ENCODE measurements at places on chromosomes 7 and 10. TPM values are rescaled to one million over a fixed set of nuclear protein-coding genes. Genes with fewer than 3 reads are reported as not detected.

DNA sequence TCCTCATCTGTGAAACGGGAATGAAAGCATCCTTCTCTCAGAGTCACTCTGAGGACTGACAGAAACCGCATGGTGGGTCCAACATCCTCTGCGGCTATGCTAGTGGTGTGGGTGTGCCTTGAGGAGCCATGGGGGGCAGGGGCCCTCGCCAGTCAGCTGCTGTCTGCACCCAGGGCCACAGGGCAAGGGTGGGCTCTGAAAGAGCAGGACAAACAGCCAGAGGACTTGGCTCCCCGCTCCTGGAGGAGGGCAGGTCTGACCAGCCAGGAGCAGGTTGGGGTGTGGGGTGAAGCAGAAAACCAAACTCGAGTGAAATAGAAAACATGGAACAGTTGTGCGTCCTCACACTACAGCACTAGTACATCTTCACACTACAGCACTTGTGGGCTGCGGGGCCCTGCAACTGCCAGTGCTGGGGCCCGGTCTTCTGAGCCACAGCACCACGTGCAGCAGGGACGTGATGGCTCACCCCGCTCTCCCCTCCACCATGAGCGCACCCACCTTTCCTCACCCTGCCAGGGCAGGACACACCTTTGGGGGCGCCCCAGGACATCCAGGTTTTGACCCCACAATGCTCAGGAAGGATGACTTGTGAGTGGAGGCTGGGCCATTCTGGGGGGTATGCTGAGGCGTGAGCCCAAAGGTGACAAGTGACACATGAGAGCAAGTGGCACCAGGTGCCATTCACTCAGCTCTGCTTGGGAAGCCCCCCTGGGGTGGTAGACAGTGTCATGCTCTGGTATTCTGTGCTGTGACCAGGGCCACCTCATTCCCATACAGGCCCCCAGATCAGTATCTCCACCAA lies 96.1 kb upstream of the RET start:
- H3K4me1 ChIP-seq = no peaks in the 10 kb centered on the region
- H3K4me3 ChIP-seq = no peak overlapping the region

The SLC13A1 gene
- not detected for total RNA-seq

DNA sequence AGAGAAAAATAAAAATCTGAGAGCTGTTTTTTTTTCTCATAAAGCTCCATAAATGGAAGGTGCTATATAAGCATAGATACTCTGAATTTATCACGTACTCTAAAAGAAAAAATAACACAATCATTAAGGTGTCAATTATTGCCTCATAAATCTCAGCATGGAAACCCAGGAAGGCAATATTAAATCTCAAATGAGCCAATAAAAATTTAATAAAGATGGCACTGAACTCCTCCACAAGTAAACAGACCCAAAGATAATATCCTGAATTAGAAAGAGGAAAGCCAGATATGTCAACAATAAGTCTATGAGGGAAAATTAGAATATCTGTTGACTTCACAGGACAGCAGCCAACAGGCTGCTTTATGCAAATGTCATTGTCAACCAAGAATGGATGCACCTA lies 66.5 kb downstream of the CDK6 start:
- H3K27ac ChIP-seq = no peak overlapping the region
- no peak for DNase-seq
- peaks cover 39% of the 10 kb centered on the region for H3K36me3 ChIP-seq
- H3K27me3 ChIP-seq = peaks cover 2% of the 10 kb centered on the region

GRCh38 chr7:27201580-27202017 lies 1.7 kb upstream of the HOXA13 start:
- H3K27ac ChIP-seq = no peak overlapping the region
- H3K36me3 ChIP-seq = peaks cover 20% of the 10 kb centered on the region
- H3K4me3 ChIP-seq = no peak overlapping the region
- H3K27me3 ChIP-seq = peaks cover 6% of the 10 kb centered on the region
- peaks cover 16% of the 10 kb centered on the region for H3K4me1 ChIP-seq

- H3K4me3 ChIP-seq = no peak overlapping the region
- H3K36me3 ChIP-seq = peaks cover 20% of the 10 kb centered on the region
- no peak for DNase-seq
- no peak overlapping the region for H3K27ac ChIP-seq
- H3K27me3 ChIP-seq = no peaks in the 10 kb centered on the region
These were observed 79.3 kb downstream of the AVL9 start for GRCh38 chr7:32574626-32575025.

DNA sequence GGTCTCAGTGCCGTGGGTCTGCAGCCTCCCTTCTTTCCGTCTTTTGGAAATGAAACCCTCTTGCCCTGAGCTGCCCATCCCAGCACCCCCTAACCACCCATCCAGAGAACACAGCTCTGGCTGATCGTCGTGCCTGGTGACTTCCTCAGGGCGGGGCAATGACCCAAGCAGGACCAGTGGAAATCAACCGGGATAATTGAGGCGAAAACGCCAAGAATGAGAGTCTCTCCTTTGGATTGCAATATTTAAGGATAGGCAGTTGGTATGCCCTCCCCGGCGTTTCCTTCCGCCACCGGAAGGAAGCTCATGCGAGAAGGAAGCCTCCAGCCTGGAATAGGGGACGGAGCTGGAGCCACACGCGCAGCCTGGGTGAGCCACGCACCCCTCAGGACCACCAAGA lies 73.7 kb upstream of the PFKP start:
- peaks cover 2% of the 10 kb centered on the region for H3K36me3 ChIP-seq
- H3K4me3 ChIP-seq = no peak overlapping the region
- H3K27ac ChIP-seq = no peak overlapping the region

- DNase-seq = no peak
- no peak within 1 kb of the TSS for H3K4me3 ChIP-seq
- no peaks in the 10 kb centered on the region for H3K4me1 ChIP-seq
- no peaks in the 10 kb centered on the region for H3K36me3 ChIP-seq
These were observed at the start of gene TBX20 for GRCh38 chr7:35253710-35254495. Gene TBX20, minus strand, starts transcription at chr7:35254100. Its CDS starts 480 bp downstream, at chr7:35253620.

DNA sequence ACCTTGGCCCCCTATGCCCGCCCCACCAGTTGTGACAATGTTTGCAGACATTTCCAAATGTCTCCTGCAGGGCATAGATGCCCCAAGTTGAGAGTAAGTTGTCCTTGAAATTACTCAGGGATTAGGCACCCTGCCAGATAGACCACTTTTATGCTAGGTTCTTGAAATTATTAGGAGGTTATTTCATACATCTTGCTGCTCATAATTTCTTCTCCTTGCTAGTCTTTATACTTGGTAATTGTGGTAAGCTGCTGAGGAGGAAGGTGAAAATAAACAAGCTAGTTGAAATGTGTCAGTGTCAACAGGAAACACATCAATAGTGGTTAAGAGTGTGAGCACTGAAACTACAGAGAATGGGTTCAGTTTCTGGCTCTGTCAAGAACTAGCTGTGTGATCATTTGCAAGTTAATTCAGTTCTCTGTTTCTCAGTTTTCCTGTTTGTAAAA lies 63.7 kb upstream of the AOAH start:
- no peak for DNase-seq
- H3K36me3 ChIP-seq = no peaks in the 10 kb centered on the region

DNA sequence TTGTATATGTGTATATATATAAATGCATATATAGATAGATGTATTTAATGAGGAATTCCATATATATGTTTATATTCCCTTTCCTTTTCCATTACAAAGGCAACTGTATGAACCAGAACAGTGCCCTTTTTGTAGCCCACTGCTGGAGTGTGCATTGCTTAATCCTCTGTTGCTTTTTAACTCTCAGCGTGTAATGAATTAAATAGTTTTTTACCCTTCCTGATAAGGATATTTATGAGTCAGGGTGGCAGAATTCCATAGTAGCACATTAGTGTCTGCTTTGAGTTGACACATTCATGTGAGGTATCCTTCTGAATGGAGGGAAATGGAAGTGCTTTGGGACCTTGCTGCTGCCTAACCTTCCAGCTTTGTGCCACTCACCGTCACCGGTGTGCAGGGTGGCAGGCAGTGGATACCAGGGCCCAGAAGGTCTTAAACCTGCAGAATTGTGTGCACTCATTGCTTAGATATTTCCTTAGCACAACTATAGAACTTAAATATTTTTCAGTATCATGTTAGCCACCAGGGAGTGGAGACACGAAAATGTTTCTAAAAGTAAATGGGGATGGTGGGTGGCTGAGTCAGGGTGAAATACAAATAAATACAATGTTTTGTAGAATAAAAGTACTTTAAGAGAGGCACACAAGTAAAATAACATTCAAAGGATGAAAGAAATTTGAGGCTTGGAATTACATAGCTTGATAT lies 117.9 kb downstream of the SND1 start:
- H3K4me1 ChIP-seq = peaks cover 74% of the 10 kb centered on the region
- no peak for DNase-seq
- peaks cover 30% of the 10 kb centered on the region for H3K36me3 ChIP-seq
